ENCODE measurements at places on chromosomes 1 and 21.
A peak's percentile ranks its signal among the peaks of the same experiment; 100 is the strongest.

- DNase-seq = no peak
These were observed at the start of gene HSD3B1 for GRCh38 chr1:119506941-119507340. HSD3B1 (plus strand) TSS chr1:119507210; CDS start chr1:119507477, 267 bp downstream.

GRCh38 chr1:153352523-153352922 is 3.9 kb upstream of the PGLYRP4 start:
- peak; percentile 55 for DNase-seq

- no peak for DNase-seq
These were observed 322.8 kb downstream of the TTLL7 start for GRCh38 chr1:83676106-83676505.

DNA sequence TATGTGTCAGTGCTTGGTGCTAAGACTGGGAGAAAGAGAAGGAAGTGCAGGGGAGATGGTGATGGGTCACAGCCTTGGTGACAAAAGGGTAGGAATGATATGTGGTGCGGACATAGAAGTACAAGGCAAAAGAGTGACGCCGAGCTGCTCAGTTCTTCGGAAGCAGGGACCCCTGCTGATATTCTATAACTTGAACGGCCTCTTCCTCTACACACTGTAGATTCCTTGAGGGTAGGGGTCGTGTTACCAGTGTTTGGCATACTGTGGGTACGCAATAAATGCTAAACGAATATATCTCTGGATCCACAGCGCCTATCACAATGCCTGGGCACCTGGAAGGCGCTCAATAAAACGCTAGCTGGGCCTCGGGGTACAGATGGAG is 488 bp downstream of the DBT start:
- DNase-seq = no peak

GRCh38 chr1:209875515-209875914 is 47.7 kb downstream of the UTP25 start:
- DNase-seq = no peak

DNA sequence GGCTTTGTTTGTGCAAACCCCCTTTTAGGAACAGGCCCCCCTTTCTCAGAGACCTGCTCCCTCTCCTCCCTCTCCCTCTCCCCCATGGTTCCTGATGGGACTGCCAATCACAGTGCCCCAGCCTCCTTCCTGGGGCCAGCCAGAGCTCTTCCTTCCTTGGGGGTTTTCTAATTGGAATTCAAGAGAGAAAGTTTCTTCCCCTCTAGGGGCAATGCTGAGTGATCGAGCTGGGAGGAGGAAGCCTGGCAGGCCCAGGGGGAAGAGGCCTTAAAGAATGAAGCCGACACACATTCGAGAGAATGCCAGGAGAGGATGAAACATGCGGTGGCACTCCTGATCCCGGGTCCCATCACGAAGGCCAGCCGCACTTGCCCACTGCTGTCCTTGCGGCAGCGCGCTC is 21.3 kb upstream of the COL16A1 start:
- no peak for DNase-seq

DNA sequence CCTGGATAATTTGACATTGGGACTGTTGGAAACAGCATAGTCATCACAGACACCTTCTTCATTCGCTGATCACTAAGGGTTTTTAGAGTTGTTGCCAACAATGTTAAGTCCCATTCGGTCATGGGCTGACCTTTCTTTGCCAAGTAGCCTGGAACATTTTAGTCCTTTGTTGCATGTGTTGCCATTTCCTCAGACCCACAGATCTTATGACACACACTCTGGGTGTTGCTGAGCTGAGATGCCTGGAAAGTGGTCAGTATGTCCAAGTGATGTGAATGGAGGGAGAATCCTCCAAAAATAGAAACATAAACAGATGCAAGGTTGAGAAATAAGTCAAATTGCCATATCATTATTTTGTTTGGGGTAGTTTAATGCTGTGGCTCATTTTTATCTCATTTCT is 61.5 kb upstream of the GJA5 start:
- DNase-seq = no peak

DNA sequence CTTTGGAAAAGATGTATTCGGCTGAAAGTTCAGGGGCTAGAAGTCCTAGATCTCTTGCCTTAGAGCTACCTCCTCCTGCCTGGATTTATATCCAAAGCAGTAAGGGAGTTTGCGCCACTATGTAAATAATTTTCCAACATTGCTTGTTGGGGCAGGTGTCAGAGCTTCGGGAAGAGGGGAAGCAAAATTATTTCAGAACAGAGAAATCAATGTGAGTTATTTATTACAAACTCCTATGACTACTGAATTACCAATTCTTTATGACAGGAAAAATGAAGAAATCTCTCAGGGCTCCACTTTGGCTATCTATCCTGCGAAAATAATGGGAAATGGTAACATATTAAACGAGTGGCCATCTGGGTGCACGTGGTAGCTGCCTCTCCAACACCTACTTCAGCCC is at the start of gene CRP:
TSS of gene CRP (minus strand) at position 61 of the 400 bp plus-strand sequence. CDS start 104 bp downstream, outside the sequence.
- DNase-seq = no peak

GRCh38 chr1:152513081-152513480 is 1.2 kb upstream of the CRCT1 start:
- no peak for DNase-seq

GRCh38 chr1:209667708-209668107 is 7.5 kb upstream of the G0S2 start:
- DNase-seq = no peak

- no peak for DNase-seq
These were observed 20.9 kb upstream of the LYPLAL1 start for GRCh38 chr1:219152751-219153150.

GRCh38 chr1:70057500-70057899 is 147.9 kb downstream of the LRRC40 start:
- DNase-seq = no peak

GRCh38 chr1:5620418-5620817 is 371.8 kb downstream of the NPHP4 start:
- DNase-seq = no peak

- no peak for DNase-seq
These were observed 406.1 kb downstream of the RPS6KC1 start for GRCh38 chr1:213457186-213457585.

DNA sequence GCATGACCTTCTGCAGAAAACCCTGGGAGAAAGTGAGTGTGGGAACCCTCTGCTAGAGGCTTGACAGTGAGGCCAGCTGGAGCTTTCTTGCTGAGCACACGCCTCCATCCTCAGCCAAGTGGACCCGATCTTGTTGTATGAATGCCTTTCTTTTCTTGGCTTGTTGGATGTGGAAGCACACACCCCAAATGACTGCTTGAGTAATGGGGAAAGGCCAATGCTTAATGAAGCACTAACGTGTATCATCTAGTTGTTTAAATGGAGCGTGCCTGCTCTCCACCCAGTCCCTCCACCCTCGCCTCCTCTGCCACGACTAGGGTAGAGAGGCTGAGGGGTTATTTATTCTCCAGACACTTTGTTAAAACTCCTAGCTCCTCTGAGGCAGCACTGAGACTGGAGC is 54.3 kb upstream of the IKBKE start:
- no peak for DNase-seq

DNA sequence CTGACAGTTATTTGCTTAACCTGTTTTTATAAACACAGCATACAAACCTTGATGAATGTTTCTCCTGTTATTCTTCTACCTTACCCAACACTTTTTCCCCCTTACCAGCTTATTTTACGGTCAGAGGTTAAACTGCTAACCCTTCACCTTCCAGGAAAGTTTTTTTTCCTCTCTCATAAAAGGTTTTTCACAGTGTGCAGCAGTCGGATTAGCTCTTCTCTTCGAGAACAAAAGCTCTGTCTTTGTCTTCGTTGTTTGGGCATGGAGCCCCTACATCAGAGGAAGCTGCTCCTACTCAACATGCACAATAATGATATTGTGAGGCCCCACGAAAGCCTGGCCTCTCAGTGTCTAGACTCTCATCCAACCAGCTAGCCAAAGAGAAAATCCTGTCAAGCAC is 42.0 kb downstream of the DENND1B start:
- DNase-seq = no peak

DNA sequence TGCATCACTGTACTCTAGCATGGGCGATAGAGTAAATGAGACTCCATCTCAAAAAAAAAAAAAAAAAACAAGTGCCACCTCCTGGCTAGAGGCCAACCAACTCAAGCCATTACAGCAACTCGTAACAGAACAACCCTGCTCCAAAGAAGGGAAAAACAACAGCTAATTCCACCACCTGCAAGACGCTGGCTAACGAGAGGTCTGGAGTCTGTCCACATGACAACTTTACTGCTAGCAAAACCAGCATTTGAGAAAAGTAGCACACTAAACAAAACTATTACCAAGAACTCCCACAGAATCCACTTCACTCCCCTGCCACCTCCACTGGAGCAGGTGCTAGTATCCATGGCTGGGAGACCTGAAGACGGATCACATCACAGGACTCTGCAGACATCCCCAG is 24.1 kb upstream of the EGLN1 start:
- DNase-seq = no peak

DNA sequence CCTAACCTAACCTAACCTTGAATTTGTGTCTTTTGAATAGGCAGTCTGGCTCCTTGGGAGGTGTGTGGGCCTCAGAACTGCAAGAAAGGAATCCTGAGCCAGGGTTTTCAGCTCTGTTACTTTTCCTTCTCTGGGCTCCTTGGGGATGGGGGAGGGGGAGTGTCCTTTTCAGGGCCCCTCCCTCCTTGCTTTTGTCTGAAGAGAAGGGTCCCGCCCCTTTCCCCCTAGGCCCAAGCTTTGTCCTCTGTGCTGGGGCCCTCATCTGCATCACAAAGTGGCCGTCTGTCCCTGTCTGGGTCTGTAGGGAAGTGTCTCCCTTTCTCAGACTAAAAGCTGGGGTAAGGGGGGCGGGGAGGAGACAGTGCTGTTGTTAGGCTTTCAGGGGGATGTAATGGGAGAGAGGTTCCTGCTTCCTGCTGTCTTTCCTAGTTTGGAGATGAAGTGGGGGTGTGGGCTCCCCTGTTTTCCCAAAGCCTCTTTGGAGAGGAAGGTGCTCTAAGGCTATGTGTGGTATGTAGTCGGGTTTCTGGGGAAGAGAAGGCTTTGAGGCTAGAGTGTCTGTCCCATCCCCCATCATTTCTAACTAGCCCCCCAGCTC is 3.1 kb downstream of the AGO1 start:
- no peak for DNase-seq

DNA sequence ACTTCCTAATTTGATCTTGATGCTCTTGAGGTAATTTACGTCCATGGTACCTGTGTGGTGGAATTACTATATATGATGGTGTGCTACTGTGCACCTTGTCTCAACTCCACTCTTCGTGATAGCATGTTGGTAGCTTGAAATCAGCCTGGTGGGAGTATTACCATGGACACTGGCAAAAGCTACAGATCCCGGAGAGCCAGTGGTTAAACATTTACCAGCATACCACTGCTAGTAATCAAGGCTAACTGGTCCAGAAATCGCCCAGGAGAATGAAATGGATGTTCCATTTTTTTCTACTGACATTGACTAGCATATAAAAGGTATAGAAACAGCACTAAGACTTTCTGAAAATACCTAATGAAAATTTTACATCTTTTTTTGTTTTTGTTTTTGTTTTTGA is 30.6 kb downstream of the ELK4 start:
- DNase-seq = no peak

DNA sequence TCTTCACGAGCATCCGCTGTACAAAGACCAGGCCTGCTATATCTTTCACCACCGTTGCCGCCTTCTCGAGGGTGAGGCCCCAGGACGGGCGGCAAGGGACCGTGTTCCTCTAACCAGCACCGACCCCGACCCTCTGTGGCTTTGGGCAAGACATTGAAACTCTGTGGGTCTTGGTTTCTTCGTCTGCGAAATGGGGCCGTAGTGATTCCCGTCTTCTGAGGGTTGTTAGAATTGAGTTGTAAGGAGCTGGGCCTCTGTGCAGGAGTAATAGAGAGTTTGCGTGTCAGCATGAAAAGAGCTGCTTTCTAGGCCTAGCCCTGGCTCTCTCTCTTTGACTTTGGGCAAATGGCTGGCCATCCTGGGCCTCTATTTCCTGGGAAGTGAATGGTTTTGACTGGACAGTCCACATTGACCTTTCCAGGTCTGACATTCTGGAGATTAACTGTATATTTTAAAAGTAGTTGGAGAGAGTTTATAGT is 591 bp downstream of the MRPL37 start:
- no peak for DNase-seq

- no peak for DNase-seq
These were observed 84.9 kb upstream of the SLC44A3 start for GRCh38 chr1:94734963-94735901.

- no peak for DNase-seq
These were observed 35.2 kb upstream of the HSD17B7 start for GRCh38 chr1:162755306-162755705.

- DNase-seq = no peak
These were observed 172.2 kb upstream of the UBE2U start for GRCh38 chr1:64031236-64031635.

GRCh38 chr1:173489149-173489600 is 12.0 kb downstream of the PRDX6 start:
- DNase-seq = no peak

DNA sequence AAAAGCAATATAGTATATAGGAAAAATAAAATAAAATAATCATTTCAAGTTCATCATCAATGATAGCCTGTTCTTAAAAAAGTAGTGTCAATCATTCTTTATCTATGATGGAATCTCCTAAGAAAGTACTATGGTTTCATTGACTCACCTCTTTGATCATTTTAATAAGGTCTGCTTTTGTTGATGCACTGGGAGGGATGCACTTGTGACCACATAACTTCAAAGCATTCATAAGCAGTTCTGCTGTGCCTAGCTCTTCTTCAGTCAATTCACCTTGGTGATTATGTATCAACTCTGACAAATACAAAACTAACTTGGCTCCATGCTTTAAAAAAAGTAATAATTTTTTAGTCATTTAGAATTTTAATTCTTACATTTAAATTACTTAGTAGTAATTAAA is 84.8 kb upstream of the GNG4 start:
- no peak for DNase-seq

- no peak for DNase-seq
These were observed 2.0 kb upstream of the PCBP3 start for GRCh38 chr21:45641480-45642035.

DNA sequence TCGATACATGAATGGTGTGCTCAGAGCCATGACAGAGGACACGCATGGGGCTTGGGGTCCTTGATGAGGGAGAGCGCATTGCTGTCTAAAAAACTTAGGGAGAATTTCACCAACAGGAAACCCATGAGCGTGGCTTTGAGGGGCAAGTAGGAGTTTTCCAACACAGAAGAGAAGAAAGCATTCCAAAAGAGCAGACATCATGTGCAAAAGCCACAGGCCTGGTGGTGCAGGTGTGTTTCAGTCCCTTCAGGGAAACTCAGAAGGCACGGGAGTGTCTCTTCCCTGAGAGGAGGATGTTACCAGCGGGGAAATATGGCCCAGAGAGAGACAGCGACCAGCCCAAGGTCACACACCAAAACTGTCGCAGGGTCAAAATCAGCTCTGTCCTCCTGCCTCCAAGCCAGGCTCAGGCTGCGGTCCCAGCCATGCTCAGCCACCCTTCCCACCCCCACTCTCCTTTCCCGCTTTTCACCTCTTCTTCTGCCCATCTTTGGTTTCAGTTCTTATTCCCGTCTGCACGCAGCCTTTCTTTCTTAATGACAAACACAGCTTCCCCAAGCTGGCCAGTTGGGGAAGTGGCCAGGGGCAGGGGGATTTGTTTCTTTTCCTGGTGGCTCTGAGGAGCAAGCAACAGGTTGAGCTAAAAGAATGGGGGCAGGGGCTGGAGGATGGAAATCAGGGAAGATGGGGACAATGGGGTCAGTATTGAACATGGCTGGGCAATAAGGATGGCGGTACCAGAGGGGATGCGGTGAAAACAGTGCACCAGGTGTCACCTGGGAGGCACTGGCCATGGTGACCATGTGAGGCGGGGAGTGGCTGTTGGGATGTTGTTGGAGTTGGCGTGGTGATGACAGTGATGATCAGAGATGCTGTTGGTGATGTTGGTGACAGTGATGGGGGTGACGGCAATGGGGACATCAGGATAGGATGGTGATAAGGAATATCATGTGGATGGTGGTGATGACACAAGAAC is 10.3 kb downstream of the LAPTM5 start:
- DNase-seq = no peak

GRCh38 chr1:24400065-24400464 is 13.5 kb downstream of the STPG1 start:
- DNase-seq = no peak

All from liver (tissue), 10 donors.